Substantia nigra (tissue), 51 donors: ENCODE measurements at places on chromosomes 7 and 10.

DNA sequence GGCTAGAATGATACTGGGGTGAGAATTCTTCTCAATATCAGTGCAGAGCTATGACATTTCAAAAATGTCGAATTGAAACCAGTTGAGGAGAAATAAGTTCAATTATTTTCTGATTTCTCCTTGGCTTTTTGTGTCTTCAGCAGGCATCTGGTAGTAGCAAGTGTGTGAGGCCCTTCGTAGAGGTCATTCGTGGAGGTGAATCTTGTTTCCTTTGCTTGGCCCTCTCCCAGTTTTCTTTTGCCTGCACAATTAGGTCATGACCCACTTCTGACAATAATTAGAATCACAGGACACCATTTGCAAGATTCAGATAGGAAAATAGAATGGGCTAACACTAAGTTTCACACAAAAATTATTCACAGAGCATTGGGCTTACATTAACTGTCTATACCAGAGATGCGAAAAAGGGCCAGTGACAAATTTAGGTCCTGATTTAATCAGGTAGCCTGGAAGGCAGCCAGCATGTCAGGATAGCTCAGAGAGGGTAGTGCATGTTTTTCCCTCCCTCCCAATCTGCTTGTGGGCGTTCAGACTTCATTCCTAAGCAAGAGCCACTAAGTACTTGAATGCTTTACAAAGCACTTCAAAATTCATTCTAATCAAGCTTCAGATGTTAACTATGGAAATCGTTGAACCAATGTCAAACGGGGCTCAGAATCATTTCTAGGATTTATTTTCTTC is 24.0 kb upstream of the A1CF start:
- no peak for DNase-seq

DNA sequence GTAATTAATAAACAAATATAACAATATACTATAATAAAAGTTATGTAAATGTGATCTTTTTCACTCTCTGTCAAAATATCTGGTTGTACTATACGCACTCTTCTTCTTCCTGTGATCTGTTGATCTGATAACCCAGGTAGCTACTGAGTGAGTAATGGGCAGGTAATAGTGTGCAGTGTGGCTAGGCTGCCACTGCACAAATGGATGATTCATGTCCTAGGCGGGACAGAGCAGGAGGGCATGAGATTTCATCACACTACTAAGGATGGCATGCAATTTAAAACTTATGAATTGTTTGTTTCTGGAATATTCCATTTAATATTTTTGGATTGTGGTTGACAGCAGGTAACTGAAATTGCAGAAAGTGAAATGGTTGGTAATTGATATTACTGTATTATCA is 44.5 kb downstream of the TAS2R16 start:
- no peak for DNase-seq

DNA sequence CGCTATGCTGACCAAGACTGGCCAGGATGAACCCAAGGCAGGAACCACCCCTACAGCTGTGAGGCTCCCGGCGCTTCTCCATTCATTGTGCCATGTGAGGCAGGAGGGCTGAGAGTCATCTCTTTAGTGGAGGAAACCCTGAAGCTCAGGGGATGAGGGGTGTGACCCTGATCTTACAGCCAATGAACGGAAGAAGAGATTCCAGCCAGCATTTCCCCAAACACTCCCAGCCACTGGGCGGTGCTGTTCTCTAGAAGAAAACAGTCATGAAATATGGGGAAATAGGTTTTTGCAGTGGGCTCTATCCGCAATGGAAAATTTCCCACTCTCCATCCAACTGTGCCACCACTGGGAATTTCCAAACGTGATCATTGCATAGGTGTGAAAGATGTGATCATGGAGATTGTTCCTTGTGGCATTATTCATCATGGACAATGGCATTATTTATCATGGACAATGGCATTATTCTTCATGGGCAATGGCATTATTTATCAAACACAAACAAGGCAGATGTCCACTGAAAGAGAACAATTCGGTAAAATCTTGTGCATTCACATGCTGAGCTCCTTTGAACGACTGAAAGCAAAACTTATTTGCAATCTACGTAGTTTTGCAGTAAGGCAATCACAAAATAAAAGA is 14.0 kb upstream of the SLC18A2 start:
- no peak for DNase-seq

GRCh38 chr7:117273814-117274225 is 49.0 kb downstream of the WNT2 start:
- DNase-seq: no peak

GRCh38 chr10:45418849-45419675 is 45.0 kb downstream of the ALOX5 start:
- peak; percentile 33 for DNase-seq

GRCh38 chr10:69091143-69091651 is 3.3 kb downstream of the SRGN start:
- DNase-seq: no peak

DNA sequence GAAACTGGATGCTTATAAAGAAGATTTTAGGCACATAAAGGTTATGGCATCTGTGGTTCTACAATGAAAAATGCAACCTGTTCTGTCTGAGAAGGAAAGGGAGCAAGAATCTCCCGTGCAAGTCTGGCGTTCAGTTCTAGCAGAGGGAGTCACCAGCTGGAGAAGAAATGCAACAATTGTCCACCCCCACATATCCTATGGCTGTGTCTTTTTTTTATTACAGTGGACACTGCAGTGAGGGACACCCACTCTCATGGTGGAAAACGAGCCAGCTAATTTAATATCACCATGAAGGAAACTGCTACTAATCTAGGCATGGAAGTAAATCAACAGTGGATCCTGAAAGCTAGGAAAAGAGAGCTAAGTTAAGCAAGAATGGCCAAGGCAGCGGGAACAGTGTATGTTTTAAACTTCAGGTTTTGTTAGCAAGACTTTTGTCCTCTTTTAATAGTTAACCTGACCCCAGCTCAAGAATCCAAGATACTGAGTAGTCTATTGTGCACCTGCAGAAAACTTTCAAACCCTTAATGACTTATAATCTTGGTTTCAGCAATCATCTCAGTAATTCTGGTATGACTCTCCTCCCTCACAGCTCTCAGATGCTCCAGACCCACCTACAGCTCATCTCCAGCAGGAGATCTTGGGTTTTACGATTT is 149.3 kb downstream of the FGFR2 start:
- no peak for DNase-seq

- no peak for DNase-seq
These were observed 189.3 kb upstream of the LYZL2 start for GRCh38 chr10:30818854-30819253.

DNA sequence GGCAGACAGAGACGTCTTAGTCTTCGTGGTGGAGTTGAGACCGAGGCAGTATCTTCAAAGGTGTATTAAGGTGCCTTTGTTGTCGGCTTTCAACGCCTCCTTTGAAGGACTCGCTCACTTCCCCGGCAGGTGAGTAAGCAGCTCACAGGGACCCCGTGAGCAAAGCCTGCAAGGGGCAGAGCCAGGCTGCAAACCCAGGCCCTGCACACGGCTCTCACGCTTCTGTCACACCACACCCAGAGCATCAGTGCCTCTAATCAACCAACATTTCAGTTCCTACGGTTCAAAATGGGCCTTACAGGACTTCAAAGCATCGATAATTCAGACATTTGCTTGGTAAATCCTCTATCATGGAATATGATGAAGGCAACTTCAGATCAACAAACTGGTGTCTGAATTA is 64.8 kb upstream of the INSIG1 start:
- no peak for DNase-seq

DNA sequence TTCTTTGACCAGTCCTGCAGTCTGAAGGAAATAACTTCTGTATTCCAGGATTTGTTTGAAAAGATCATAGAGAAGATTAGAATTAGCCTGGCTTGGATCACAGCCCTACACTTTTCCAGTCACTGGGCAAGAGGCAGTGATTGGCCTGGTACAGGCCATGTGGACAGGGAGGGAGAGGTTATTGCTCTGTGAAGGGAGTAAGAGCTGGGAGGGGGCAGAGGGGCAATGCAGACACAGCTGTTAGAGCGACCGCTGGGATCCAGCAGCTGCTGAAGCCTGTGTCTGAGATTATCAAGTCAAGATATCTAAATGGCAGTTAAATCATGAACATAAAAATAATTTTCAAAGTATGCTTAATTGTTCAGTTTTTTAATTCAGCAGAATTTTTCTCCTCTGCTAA is 257.3 kb downstream of the SDK1 start:
- no peak for DNase-seq

- no peak for DNase-seq
These were observed 68.9 kb downstream of the HTR7 start for GRCh38 chr10:90788968-90789367.

DNA sequence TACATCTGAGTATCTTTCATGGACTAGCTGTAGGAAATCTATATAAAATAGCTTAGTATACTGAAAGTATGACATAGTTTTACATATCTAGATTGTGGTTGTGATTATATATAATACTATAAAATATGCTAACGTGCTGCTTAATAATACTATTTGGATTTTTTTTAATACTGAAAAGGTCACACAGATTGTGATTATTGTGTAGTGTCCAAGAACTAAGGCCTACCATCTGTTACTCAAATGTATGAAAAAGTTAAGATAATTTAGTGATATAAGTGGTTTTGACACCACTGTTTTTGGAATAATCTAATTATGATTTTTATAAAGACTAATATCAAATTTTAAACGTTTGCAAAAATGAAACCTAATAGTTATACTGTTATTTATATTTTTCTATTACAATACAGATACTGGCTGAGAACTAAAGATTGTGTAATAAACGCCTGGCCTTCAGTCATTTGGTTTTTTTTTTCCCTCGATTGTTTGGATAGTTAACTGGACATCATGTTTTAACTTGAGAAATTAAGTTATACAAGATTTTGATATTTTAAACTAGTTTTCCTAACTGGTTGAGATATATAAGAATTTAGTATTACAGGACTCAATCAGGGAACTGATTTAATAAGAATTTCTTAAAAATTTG is 12.6 kb downstream of the PTEN start:
- no peak for DNase-seq

DNA sequence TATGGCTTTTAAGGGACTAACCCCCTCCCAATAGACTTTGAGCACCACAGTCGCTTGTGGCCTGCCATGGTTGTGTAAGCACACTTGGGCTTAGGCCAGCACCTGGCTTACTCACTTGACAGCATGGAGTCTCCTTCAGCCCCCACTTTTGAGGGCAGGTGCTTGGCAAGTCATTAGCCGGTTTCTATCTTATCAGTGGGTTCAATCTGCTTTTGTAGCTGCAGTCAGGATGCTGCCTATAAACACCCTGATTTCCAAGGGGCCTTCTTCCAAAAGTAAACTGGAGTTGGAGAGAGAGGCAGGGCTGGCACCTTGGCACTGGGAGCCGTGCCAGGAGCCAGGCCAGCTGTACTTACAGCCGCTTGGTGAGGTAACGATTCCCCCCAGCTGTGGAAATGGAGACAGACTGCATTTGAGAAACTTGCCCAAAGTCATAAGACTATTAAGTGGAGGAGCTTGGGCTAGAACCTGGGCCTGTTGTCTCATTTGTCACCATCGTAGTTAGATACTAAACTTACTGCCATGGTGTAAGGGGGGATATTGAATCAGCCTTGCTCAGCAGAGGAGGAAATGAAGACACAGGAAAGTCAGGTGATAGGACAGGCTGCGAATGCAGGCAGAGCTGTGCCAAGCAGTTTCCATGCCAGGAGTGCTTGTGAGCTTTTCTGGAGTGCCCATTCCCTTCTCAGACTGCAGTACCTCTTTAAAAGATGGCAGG is 92.2 kb upstream of the EFCAB10 start:
- DNase-seq: no peak

- no peak for DNase-seq
These were observed 75.3 kb upstream of the SAMD8 start for GRCh38 chr10:75035975-75036708.

DNA sequence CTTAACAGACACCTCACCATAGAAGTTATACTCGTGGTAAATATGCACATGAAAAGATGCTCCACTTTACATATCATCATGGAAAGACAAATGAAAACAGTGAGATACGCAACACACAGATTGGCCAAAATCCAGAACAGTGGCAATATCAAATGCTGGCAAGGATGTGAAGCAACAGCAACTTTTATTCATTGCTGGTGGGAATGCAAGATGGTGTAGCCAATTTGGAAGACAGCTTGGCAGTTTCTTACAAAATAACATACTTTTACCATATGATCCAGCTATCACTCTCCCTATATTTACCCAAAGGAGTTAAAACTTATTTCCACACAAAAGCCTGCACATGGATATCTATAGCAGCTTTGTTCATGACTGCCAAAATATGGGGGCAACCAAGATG is 46.4 kb downstream of the SGCE start:
- DNase-seq: no peak

DNA sequence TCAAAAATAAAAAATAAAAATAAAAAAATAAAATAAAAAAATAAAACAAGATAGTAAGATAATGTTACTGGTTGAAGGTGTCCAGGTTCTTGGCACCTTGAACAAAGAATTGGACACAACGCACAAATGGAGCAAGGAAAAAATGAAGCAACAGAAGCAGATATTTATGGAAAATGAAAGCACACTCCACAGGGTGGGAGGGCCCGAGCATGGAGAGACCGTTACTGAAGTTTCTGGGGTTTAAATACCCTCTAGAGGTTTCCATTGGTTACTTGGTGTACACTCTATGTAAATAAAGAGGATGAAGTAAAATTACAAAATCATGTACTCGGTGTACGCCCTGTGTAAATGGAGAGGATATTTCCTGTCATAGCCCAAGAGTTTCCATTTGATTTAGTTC is 15.7 kb upstream of the PFKP start:
- no peak for DNase-seq

GRCh38 chr7:34734771-34735170 is 76.8 kb downstream of the NPSR1 start:
- DNase-seq: no peak

GRCh38 chr10:126585249-126586017 is 85.1 kb downstream of the C10orf90 start:
- DNase-seq: no peak

DNA sequence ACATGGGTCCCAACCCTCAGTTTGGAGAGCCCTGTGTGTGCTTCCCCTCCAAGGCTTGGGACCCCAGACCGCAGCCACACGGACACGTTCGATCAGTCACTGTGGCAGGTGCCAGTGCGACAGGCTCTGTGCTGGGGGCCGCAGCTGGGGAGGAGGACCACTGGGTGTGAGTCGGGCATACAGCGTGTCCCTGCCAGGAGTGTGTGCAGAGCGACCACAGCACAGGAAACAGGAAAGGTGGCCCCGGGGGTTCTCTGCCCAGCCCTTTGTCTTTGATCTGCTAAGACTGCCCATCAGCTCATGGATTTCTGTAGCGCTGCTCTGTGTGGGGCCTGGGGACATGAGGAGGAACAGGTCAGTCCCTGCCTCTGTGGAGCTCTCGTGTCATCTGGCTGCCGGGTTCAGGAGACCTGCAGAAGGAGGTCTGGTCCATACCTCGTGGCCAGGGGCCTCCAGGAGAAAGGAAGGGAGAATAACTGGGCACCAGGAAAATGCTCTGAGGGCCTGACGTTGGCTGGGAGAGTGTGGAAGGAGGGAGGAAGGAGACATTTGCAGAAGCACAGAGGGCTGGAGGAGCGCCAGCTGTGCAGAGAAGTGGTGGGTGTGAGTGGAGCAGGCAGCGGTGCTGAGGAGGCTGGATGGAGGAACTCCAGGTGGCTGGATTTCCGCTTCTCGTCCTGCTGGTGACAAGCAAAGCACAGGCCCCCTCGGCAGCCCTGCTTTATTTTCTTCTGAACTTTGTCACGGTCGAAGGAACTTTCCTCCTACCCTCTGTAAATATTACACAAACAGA is 4.1 kb downstream of the NUDT1 start:
- DNase-seq: no peak

- no peak for DNase-seq
These were observed 1.2 kb upstream of the NAMPT start for GRCh38 chr7:106285855-106286492.
